Urinary bladder (tissue), 4 donors: ENCODE measurements at places on chromosomes 16 and 17. TPM values are rescaled to one million over a fixed set of nuclear protein-coding genes. Genes with fewer than 3 reads are reported as not detected.

DNA sequence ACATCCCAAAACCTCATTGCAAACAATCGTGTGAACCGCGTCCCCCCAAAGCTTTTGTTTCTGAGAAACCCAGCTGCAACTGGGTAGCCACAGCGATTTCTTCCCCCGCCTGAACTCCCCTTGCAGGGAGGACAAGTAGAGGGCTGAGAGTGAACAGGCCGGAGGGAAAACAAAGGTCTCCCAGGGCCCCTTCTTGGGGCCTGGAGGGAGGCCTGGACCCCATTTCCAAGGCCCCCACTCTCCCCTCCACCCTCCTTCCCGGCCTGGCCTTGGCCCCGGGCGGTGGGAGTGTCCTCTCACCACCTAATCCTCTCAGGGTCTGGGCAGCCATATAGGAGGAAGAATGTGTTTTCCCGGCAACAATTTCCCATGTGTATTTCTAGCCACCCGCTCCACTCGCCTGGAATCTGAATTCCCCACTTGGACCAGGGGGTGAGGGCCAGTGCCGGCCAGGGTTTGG, 2.6 kb downstream of the GLIS2 start:
- DNase-seq: no peak

The RNF40 gene
- 57.6 TPM for polyA plus RNA-seq

- no peak for DNase-seq
Observed at GRCh38 chr17:80419255-80419654, 4.3 kb downstream of the ENDOV start.

DNA sequence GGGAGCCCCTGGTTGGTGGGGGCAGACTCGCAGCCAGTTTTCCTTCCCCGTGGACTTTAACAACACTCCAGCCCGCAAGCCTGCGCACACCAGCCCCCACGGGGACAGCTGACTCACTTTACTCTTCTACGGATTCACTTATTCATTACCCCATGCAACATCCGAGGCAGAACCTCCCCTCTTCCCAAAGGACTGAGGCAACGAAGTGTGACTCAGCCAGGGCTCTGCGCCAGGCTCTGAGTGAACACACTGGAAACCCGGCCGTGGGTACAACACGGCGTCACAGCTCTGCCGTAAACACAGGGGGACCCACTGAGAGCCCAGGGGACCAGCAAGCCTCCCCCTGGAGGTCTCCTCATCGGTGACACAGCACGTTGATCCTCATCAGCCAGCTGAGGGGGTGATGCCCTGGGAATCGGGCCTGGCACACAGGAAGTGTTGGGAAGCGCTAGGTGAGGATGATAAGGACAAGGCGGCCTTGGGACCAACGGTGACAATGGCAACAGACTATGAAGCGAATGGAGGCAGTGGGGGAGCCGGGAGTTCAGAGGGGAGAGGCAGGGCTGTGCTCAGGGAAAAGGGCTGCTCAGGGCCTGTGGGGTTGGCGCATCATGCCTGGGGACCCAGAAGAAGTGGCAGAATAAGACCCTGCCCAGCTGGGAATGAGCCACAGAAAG, 14.6 kb downstream of the COTL1 start:
- DNase-seq: no peak

GRCh38 chr16:48632137-48632774, 22.3 kb upstream of the N4BP1 start:
- DNase-seq: no peak

DNA sequence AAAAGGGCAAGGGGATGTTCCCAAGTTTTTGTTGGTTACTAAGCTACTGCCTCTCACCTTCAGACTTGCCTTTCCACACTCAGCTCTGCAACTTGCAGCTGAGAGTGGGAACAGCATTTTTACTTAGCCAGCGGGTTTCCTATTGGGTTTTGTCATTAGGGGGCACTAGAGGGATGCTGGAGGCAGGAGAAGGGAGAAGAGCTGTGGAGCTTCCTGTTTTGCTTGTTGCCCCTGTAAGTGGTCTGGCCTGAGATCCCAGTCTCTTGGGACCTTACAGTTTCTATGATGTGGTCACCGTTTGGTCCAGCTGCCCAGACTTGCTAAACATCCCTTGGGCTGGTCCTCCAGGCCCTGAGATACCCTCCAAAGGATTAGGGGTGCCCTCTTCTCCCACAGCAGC, 209.6 kb upstream of the NLRP1 start:
- no peak for DNase-seq

- no peak for DNase-seq
Observed at GRCh38 chr17:38970804-38971203, 3.6 kb upstream of the FBXO47 start.

The CES5A gene
- polyA plus RNA-seq: not detected

DNA sequence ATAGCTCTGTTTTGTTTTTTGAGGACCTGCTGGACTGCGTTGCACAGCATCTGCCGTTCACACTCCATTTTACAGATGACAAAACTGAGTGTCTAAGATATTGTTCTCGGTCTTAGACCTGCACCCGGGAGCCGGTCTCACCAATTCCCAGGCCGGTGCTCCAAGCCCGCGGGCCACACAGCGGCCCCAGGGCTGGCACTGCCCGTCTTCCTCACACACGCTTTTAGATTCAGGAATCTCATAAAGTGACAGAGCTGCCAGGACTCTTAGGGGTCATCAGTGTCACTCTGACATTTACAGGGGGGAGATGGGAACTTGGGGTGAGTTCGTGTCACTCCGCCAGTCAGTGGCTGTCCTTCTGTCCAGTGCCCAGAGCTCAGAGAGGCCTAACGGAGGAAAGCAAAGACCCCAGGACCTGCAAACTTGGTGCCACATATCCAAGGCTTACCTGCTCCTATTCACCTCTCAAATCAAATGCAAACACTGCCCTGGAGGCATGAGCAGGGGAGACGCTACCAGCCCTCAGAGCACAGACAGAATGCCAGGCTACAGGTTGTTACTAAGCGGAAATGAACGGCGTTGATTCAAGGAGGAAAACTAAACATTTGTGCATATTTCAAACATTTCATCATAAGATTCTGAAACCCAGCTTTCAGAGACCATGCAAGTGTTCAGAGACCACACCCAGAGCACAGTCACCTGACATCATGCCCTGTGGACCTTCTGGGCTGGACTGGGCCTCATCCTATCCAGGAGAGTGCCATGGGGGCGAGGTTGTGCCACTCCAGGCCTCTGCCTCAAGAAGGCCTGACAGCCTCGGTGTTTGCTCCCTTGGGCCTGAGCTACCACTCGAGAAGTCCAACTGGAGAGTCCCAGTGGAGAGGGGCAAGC, 29.5 kb downstream of the TNFRSF13B start:
- no peak for DNase-seq

The MRPL38 gene
- 61.3 TPM for polyA plus RNA-seq

GRCh38 chr17:43983196-43983514, 21.3 kb upstream of the NAGS start:
- DNase-seq: no peak

GRCh38 chr17:3834811-3835210, 11.2 kb downstream of the NCBP3 start:
- no peak for DNase-seq

DNA sequence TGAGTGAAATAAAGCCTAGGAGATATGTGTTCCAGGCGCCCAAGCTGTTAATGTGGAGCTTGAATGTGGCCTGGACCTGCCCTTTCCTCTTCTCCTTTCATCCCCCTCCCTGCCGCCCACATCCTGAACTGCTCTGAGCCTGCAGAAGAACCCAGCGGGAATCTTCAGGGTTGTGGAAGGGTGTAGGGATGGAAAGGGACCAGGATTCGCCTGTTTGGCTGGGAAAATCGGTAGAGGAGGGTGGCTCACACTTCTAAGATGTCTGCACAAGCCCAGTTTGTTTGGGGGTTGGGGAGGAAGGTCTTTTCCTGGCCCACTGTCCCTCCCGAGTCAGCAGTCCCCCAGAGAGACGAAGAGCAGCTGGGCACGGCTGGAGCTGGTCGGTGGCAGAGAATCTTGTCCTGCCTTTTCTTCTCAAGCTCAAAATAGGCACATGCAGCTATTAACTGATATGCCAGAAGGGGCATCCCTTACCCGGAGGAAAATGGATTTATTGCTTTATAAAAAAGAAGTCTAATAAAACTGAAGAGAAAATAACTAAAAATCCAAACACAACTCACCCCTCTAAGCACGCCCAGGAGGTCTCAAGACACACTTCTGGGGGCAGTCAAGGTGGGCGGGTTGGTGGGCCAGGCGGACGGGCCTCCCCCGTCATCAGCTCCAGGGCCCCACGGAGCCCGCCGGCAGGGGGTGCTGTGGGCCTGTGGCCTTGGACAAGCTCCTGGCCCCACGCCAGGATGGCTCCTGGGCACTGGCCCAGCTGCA, 11.5 kb upstream of the PITPNA start:
- no peak for DNase-seq

The CDK3 gene
- 4.9 TPM for polyA plus RNA-seq

DNA sequence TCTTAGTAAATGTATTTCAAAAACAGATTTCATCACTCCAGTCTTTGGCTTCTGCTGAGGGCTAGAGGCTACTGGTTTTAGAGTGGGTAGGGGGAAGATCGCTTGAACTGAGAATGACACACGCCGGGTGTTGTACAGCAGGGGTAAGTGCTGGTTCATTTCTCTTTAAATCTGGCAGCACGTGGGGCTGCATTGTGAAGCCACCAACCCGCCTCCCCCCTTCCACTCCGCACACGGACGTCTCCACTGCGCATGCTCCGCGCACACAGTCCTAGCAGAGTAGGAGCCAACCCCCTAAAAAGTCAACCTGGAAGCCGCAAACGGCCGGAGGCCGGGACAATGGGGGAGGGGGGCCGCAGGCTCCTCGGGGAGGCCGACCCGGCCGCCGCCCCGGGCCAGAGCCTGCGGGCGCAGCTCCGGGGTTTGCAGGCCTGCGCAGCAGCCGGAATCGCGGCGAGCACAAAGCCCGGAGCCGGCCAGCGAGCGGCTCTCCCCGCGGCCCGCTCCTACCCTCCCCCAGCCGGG, 1.3 kb downstream of the UBE2G1 start:
- DNase-seq: peak; percentile 86

DNA sequence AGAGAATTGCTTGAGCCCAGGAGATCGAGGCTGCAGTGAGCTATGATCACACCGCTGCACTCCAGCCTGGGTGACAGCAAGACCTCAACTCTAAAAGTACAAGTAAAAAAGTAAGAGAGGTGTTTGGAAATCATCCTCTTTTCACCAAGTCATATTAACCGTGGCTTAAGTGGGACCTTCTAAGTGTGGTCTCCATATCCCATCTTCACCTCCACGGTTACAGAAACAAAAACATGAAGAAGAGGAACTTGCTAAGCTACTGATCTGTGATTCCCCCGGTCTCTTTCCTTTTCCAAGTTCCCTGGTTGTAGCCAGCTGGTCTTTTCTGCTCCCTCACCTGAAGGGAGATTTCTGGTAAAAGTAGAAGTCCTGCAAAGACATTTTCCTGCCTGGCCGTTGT, 389.4 kb downstream of the CPPED1 start:
- DNase-seq: no peak

The CA10 gene
- 0.24 TPM for polyA plus RNA-seq

The PRSS36 gene
- 2.6 TPM for polyA plus RNA-seq

DNA sequence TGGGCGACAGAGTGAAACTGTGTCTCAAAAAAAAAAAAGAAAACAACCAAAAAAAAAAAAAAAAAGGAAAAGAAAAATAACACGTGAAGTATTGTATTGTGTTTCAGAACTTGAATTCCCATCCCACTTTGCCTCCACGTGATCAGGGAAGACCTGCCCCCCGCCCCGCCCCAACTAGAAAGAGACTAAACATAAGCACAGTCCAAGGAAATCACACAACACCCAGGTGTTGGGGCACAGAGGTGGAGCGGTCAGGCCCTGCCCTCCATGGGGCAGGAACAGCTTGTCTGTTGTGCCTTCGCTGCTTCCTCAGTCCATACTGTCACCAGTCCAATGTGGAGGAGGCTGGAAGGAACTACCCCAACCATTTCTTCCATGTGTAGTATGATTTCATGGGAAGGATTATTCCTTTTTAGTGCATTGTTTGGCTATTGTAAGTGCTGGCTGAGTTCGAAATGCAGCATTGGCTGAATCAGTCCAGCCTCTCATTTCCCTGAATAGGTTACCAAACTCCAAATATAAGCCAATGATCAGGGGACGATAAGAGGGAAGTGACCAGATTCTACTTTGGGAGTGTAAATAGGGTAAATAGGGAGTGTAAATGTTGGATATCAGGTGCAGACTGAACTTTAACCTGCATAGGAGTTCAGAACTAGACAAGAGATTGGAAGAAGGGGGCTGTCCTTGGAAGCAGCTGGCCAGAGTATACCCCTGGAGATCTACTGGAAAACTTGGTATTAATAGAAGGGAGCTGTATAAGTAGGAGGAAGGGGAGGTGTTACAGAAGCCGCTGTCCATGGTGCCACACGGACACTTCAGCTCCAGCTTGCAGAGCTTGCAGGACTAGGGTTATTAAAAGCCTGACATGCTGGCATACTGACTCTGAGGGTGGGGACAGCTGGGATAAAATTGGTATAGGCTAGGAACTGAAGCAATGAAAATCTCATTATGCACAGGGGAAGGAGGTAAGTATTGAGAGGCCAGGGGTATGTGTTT, 50.7 kb downstream of the TANGO6 start:
- no peak for DNase-seq

The HSF4 gene
- polyA plus RNA-seq: 75.2 TPM

DNA sequence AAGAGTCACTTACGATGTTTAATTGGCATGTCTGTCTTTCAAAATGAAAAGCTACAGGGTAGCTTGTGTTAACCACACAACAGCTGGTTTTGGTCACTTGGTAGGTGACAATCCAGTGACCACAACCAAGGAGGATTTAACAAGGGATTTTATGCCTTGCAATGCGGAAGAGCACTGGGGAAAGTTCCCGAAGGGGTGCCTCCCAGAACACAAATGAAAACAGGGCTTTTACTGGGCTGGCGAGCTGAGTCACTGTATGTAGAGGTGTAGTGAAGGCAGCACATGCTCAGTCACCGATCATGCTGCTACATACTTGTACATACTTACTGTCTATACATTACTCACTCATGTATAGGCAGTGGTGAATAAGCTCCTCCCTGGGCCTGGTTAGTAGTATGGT, 483.5 kb downstream of the CDH13 start:
- DNase-seq: no peak

GRCh38 chr16:86800894-86801293, 222.5 kb downstream of the FOXL1 start:
- DNase-seq: no peak

GRCh38 chr16:1659031-1659430, 19.0 kb upstream of the JPT2 start:
- no peak for DNase-seq

- no peak for DNase-seq
Observed at GRCh38 chr16:11672206-11673090, 4.2 kb downstream of the SNN start.

- DNase-seq: no peak
Observed at GRCh38 chr16:67486805-67487204, 3.5 kb upstream of the AGRP start.

DNA sequence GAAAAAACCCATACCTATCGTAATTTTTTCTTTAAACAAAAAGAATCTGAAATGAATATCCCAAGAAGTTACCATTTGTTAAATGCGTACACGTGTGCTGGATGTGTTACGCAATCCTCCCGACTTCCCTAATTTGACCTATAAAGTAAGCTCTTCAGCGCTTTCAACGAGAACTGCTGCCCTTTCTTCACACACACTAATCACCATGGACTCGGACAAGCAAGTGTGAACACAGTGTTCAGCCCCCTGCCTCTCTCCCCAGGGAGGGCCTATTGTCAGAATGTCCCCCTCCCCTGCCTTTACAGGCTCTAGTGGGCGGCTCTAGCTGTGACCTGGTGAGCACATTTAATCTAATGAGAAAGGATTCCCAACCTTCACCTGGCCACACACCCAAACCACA, 216.1 kb downstream of the CEP112 start:
- no peak for DNase-seq

The PMM2 gene
- polyA plus RNA-seq: 16.9 TPM

GRCh38 chr17:77109764-77110359, 30.9 kb upstream of the SEC14L1 start:
- DNase-seq: peak; percentile 55
